ENCODE measurements at places on chromosomes 1 and 21. TPM values are rescaled to one million over a fixed set of nuclear protein-coding genes. Genes with fewer than 3 reads are reported as not detected.

GRCh38 chr1:151852733-151853132, 779 bp downstream of the THEM5 start:
- H3K27me3 ChIP-seq: no peaks in the 10 kb centered on the region
- no peak overlapping the region for H3K4me3 ChIP-seq
- H3K36me3 ChIP-seq: no peaks in the 10 kb centered on the region
- no peak overlapping the region for H3K27ac ChIP-seq

- no peak overlapping the region for H3K27ac ChIP-seq
- H3K4me3 ChIP-seq: no peak overlapping the region
- no peaks in the 10 kb centered on the region for H3K36me3 ChIP-seq
- no peaks in the 10 kb centered on the region for H3K27me3 ChIP-seq
Observed at GRCh38 chr1:93623875-93624274, 57.8 kb downstream of the BCAR3 start.

DNA sequence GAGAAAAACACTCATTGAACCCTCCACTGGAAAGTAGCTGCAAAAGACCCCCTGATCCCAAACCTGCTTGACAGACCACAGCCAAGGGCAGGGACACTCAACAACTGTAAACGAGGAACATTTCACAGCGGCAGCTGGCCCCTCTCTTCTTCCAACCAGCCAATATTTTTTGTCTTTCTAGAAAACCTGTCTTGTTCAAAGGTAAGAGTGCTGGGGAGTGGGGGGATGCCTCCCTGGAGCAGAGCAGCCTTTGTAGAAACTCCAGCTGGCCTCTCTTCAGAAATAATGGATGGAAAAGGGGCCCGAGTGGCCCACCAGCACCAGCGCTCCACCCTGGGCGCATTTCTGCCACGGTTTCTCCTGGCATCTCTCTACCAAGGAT, 384.0 kb downstream of the RRAGC start:
- DNase-seq: no peak
- no peaks in the 10 kb centered on the region for H3K4me1 ChIP-seq
- no peaks in the 10 kb centered on the region for H3K36me3 ChIP-seq
- H3K27me3 ChIP-seq: no peaks in the 10 kb centered on the region
- no peak overlapping the region for H3K4me3 ChIP-seq

- no peaks in the 10 kb centered on the region for H3K27me3 ChIP-seq
- H3K36me3 ChIP-seq: no peaks in the 10 kb centered on the region
- H3K27ac ChIP-seq: no peak overlapping the region
- H3K4me3 ChIP-seq: no peak overlapping the region
- DNase-seq: no peak
Observed at GRCh38 chr1:67893126-67893495, 59.8 kb upstream of the GNG12 start.

DNA sequence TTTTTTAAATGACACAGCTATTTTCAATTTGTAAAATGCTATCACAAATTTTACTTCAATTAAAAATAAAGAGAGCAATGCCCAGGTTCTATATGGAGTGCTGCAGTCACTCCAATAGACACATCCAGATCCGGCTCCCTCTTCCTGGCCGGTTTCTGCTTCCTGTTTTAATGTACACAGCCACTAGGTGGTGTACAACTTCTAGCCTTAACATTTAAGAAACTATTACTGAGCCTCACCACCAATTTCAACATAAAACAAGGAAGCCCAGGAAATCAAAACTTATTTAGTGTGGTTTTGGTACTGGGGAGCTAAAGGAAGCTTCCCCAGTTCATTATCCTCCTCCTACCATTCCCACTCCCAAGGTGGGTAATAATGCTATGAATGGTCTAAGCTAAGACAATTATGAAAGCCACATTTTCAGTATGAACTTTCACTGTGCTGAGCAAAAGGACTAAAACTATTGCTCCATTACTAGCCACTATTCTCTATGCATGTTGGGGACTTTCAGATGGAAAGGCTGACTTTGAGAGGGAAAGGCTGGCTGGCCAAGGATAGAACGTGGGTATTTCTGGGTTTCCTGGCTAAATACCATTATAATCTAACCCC, 25.5 kb upstream of the MTMR11 start:
- no peaks in the 10 kb centered on the region for H3K4me1 ChIP-seq
- peaks cover 3% of the 10 kb centered on the region for H3K36me3 ChIP-seq
- DNase-seq: peak; percentile 50
- H3K27ac ChIP-seq: no peak overlapping the region
- no peaks in the 10 kb centered on the region for H3K27me3 ChIP-seq

DNA sequence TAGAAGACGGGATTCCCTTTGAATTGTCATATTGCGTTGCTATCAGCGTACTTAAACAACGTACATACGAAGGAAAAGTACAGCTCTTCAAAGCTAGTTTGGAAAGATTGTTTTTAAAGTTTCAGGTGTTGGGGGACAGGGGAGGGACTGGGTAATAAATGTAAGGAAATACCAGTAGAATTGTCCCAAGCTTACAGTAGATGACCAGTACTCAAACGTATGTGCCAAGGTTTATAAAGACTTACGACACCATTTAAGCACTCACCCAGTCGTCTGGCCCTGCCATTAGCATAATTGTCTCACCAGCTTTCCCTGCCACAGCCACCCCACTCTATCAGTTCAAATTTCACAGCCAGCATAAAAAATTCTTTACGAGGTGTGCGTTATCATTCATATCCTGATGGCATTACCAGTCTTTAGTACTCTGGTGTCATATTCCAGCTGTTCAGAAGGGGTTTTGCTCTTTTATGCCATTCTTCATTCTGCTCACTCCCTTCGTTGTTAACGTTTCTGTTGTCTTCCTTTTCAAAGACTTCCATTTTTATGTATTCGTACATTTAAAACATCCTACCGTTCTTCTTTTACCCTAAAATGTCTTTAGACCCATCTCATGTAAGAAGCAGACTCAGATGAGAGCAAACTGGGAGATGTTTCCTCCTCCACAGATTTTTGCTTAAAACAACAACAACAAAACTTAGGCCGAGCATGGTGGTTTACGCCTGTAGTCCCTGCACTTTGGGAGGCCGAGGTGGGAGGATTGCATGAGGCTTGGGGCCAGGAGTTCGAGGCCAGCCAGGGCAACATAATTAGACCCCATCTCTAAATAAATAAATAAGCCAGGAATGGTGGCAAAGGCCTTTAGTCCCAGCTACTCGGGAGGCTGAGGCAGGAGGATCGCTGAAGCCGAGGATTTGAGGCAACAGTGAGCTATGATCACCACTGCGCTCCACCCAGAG, 1.0 kb upstream of the HP1BP3 start:
- no peaks in the 10 kb centered on the region for H3K36me3 ChIP-seq
- H3K27ac ChIP-seq: peak overlapping the region; percentile 89
- H3K4me3 ChIP-seq: peak overlapping the region; percentile 59
- H3K27me3 ChIP-seq: no peaks in the 10 kb centered on the region
- no peak for DNase-seq

The VASH2 gene
- total RNA-seq: 1.8 TPM

The KIF26B gene
- 0.58 TPM for total RNA-seq

The OR2T29 gene
- not detected for total RNA-seq
